ENCODE measurements at places on chromosomes 13 and 19. TPM values are rescaled to one million over a fixed set of nuclear protein-coding genes. Genes with fewer than 3 reads are reported as not detected.
A peak's percentile ranks its signal among the peaks of the same experiment; 100 is the strongest.

Gene EBI3
- 2.1 TPM for total RNA-seq

- peak; percentile 76 for DNase-seq
These were observed 16.8 kb upstream of the SEMA6B start for GRCh38 chr19:4576016-4576933.

Gene KIR3DL1
- total RNA-seq, result not detected

- no peak for DNase-seq
These were observed 2494.9 kb upstream of the PCDH20 start for GRCh38 chr13:63910511-63910910.

DNA sequence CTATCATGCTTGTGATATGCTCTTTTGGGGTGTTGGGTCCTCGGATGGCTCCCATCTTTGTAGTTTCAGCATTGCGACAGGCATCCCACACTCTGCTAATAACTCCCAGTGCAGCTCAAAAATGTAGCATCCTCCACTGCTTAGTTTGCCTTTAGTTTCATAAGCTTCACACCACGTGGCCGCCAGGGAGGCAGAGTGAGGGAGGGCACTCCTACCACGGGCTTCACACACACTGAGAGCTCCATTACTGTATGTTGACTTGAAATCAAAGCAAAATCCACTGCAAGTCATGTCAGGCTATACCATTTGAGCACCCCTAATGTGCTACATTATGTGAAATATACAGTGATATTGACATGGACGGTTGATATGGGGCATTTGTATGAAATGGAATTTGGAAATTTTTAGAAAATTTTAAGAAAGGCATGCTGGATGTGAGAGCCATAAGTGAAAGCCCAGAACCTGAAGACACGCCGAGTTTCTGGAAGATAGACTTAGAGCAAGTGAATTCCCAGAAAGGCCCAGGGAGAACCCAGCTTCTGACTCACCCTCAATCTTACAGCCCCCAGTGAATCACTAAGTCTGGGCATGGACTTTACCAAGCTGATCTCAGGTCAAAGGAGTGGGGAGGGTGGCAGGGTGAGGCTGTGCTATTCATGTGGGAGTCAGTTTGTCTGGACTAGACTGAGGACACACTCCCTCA lies 94.1 kb downstream of the HSPH1 start:
- no peak for DNase-seq

GRCh38 chr13:73215823-73216222 lies 157.0 kb downstream of the KLF5 start:
- no peak for DNase-seq
